Daoy (cell line): ENCODE measurements at places on chromosomes 7 and 10.

DNA sequence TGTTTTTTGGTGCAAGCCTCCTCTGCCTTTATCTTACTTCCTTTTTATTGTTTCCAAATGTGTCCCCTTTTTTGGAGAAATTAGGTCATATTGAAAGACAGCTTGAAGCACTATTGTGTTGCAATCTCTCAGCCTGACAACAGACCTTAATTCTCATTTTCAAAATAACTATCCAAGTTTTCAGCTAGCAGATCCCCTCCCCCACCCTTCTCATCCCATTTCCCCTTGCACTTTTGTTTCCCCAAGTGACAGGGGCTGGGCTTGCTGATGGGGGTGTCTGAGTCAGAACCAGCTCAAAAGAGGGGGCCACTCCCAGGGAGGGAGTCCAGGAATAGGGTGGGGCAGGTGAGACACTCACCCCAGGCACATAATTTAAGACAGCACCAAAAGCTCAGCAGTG lies 75.3 kb downstream of the MKI67 start:
- no peak for DNase-seq

DNA sequence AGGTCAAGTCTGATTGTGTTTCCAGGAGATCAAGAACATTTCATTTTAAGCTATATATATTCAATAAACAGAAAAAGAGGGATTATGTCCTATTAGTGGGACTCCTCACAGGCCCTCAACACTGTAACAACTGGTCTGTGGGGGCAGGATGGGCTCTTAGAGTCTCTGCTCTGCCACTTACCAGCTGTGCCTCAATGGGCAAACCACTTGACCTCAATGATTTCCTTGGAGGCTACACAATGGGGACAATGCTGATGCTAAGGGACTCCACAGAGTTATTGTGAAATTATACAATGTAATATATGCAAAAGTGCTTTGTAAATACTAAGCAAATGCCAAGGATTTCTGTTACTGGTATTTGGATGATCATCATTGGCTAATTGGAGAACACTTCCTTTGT lies 33.2 kb upstream of the MXI1 start:
- no peak for DNase-seq

- DNase-seq: peak; percentile 72
Observed at GRCh38 chr10:120423431-120424197, 33.4 kb upstream of the PLPP4 start.

- DNase-seq: no peak
Observed at GRCh38 chr10:48505394-48506112, 99.3 kb downstream of the ARHGAP22 start.

- no peak for DNase-seq
Observed at GRCh38 chr7:156234666-156235494, 405.7 kb upstream of the RNF32 start.

DNA sequence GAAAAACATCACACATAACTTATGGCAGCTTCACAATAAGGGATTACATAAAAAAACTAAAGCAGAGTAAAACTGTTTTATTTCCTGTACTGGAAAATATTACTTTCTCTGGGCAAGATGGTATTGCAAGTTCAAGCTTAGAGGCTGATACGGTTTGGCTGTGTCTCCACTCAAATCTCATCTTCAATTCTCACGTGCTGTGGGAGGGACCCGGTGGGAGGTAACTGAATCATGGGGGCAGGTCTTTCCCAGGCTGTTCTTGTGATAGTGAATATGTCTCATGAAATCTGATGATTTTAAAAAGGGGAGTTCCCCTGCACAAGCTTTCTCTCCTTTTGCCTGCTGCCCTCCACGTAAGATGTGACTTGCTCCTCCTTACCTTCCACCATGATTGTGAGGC lies 5.1 kb upstream of the LRRC27 start:
- DNase-seq: no peak

- no peak for DNase-seq
Observed at GRCh38 chr7:32879460-32879859, 12.1 kb downstream of the KBTBD2 start.

DNA sequence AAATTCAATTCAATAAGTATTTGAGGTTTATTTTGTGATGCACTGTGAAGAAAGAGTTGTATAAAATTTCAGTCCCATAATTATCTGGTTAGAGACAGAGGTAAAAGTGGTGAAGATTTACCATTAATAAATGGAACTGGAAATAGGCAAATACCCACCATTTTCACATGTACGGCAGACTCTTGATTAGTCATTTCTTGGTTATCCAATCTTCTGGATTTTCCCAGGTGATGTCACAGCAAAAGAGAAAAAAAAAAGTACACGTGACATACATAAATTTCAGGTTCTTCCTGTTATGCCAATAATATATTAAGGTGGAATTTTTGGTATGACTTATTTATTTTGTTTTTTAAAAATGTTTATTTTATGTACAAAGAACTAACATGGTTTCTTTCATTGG lies 26.8 kb downstream of the NT5C3A start:
- no peak for DNase-seq

DNA sequence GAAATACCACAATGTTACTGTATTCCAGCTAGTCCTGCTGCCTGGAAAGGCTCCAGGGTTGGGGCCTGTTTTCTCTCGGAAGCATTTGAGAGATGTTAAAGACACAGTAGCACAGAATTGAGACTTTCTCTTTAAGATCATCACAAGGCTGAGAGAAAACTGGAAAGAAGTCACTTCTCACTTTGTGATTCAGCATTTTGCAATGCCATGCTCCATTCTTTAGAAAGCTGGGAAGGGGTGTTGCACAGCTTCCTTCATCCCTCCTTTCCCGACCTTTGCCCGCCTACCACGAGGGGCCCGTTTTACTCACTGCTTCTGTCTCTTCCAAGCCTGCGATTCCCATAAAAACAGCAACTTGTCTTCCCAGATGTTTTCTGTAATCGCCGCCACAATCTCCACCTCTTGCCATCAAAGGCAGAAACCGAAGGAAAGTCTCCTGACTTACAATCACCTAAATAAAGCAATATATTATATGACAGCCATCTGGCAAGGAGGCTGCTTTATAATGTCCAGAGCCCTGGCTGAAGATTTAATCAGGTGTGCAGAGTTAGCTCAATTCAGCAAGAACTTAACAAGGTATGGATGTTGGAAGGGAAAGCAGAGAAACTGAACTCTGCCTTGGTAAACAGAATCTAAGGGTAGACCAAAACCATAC lies 18.9 kb downstream of the NOD1 start:
- DNase-seq: peak; percentile 81

GRCh38 chr7:148367731-148368475 lies 222.7 kb upstream of the C7orf33 start:
- DNase-seq: no peak

DNA sequence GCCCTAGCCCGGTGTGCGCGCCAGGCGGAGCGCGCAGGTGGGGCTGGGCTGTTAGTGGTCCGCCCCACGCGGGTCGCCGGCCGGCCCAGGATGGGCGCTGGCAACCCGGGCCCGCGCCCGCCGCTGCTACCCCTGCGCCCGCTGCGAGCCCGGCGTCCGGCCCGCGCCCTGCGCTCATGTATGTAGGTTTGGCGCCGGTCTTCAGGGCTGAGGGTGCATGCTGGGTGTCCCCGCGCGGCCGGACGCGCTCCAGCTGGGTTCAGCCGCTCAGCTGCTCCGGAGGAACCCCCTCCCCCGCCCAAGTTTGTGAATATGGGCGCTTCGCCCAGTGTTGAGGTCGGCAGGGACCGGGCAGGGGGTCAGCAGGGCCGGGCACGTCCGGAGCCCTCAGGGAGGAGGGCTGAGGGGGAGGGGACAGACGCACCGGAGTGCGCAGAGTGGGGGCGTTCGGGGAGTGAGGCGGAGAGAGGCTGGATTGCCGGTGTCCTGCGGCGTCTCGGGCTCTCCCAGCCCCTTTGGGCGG lies 559 bp downstream of the VWC2 start:
- no peak for DNase-seq

- no peak for DNase-seq
Observed at GRCh38 chr10:131651674-131652437, 249.0 kb upstream of the PPP2R2D start.

DNA sequence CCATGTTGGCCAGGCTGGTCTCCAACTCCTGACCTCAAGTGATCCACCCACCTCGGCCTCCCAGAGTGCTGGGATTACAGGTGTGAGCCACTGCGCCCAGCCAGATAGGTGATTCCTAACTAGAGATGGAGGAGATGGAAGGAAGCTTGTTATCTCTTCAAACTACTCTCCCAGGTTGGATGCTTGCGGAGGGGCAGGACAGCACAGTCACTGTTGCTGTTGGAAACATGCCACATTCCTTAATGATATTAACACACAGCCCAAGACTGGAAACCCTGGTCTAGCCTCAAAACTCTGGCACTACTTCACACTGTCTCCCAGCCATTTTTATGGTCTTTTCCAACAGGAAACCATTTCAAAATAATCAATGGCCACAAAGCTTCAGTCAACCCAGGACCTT lies 468.8 kb upstream of the NRP1 start:
- DNase-seq: peak; percentile 73

DNA sequence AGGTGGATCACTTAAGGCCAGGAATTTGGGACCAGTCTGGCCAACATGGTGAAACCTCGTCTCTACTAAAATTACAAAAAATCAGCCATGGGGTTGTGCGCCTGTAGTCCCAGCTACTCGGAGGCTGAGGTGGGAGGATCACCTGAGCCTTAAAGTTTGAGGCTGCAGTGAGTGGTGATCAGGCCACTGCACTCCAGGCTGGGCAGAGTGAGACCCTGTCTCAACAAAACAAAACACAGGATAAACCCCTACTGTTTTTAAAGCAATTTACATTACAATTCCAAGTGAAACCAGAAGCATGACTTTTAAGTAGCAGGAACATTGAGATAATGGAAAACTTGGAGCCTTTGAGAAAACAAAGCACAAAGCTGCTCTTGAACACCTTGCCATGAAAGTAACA lies 92.4 kb upstream of the BTBD16 start:
- DNase-seq: no peak

- peak; percentile 65 for DNase-seq
Observed at GRCh38 chr7:98284335-98285036, 3.0 kb downstream of the BRI3 start.
